Activated naive CD8-positive, alpha-beta T cell treated with anti-CD3 and anti-CD28 coated beads, Interleukin-2, amount 50 U/mL, for 24 hours (primary cell): ENCODE measurements at places on chromosomes 1 and 21.

DNA sequence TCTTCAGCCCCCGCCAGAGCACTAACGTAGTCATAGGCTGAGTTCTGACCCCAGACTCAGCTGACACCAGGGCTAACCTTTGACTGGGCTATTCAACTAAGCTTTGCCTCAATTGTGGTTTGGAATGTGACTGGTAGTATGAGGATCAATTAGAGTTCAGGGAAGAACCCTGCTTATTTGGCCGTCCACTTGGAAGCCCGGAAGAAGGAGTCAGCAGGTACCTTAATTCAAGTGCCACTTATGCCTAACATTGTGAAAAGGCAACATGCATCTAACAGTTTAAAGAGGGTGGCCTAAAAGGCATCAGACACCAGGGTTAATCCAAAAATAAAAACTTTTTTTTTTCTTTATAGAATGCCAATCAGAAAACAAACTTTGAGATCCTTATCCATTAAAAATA lies 92.3 kb downstream of the BEND5 start:
- DNase-seq = no peak

- no peak for DNase-seq
These were observed 40.1 kb downstream of the DNM3 start for GRCh38 chr1:171881442-171881841.

- DNase-seq = no peak
These were observed 183.3 kb upstream of the ADGRL2 start for GRCh38 chr1:81617308-81617967.

- DNase-seq = no peak
These were observed 487.3 kb upstream of the PTBP2 start for GRCh38 chr1:96234299-96234698.

DNA sequence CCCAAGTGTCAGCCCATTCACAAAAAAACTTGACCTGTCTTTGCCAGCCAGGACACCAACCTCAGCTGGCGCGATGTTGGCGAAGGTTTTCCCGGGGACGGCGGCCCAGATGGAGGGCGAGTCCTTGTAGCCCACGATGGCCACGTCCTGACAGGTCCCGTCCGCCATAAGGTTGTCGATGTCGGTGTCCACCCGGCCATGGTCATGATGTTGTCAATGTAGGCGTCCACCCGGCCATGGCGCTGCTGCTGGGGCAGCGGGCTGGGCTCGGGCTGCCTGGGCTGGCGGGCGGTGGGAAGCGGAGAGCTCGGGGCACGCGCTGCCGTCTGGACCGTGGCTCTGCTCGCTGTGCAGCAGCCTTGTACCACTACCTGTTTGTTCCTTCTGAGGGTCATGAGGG lies 18.3 kb upstream of the MYOC start:
- DNase-seq = no peak

DNA sequence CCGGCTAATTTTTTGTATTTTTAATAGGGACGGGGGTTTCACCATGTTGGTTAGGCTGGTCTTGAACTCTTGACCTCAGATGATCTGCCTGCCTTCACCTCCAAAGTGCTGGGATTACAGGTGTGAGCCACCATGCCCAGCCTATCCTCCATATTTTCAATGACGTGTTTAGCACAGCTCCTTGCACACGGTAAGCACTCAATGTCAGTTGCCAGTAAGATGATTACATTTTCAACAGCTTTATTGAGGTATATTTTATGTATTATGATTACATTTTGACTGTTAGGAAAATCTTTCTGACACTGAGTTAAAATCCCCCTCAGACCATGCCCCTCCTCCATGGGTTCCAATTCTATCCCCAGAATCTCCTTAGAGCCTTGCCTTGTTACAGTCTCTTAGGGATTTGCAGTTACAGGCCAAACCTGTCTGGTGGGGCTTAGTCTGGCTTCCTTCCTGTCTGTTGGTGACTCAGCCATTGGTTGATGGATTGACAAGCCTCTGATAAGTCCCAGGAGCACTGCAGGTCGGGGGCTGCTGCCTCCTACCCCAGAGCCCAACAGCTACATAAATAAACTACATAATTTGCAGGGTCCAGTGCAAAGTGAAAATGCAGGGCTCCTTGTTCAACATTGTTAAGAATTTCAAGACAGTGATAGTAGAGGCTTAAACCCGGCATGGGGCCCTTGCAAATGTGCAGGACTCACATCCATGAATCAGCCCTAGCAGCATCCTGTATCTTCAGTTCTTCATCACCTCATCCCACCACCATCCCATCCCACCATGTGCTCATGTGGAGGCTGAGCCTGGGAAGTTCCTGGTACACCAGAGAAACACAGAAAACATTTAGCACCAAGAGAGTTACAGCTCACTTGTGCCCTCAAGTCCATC lies 23.4 kb downstream of the COA7 start:
- DNase-seq = no peak

GRCh38 chr1:26983863-26984262 lies 9.6 kb upstream of the TRNP1 start:
- no peak for DNase-seq

DNA sequence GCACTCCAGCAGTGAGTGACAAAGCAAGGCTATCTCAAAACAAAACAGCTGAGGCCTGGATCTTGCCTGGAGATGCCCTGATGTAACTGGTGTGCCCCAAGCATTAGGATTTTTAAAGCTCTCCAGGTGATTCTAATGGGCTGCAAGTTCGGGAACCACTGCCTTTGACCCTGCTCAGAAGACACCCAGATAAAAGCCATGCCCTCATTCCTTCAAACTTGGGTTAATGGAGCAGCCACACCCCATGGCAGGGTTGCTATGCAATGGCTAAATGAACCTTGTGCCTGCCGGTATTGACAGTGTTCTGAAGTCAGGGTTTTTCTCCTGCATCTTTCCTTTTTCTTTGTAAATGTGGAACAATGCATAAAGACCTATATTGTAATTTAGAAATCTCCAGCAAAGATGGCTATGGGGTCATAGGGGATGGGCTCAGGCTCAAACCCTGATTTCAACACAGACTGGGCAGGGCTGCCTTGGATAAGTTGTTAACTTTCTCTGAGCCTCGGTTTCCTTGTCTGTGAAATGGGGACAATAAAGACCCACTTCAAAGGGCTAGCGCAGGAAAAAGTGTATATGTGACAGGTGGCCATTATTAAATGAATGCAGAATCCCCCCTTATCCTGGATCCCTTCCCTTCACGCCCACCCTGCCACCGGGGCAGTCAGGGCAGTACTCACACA lies 453 bp downstream of the TFF3 start:
- no peak for DNase-seq

DNA sequence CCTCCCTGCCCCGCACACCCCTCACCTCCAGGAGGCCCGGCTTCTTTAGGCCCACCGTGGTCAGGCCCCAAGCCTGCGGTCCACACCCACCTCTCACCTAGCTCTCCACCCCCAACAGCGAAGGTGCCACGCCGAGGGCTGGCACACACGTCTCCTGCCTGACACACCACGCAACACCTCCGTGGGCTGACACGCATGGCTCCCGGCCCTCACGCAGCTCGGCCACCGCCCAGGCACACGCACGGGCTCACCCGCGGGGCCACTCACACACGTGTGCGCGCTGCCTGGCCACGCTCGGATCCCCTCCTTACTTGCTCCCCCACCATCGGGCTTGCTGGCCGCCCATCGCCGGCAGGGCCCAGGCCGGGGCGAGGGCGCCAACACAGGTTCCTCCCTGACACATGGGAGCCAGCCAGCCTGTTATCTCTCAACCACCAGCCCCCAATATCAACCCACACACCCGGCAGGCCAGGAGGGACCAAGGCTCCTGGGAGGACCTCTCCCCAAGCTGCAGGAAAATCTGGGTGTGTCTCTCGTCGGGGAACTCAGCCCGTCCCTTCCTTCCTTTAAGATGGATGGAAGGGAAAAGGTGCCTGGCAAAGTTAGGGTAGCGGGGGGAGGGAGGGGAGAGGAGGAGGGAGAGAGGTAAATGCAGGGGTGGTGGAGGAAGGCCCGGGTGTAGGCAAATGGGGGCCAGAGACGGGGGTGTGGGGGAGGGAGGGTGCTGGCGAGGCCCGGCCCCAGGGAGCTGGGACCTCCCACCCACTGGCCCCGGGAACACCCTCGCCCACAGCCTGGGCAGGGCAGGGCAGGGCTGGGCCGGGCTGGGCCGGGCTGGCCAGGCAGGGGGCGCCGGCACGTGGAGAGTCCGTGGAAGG lies 546 bp downstream of the ELOVL1 start:
- peak; percentile 37 for DNase-seq

DNA sequence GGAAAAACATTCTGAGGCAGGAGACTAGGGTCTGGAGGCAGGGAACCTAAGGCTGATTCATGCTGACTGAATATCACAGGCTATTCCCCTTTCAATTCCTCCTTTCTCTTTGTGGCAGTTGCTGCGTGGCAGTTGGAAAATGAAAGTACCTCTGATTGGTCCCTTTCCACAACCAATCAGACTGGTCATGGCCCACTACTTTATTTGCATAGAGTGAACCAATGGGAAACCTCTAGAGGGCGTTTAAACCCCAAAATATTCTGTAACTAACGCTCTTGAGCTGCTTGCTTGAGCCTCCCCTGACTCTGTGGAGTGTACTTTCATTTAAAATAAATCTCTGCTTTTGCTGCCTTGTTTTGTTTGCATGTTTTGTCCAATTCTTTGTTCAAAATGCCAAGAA lies 27.7 kb upstream of the VN1R5 start:
- no peak for DNase-seq

DNA sequence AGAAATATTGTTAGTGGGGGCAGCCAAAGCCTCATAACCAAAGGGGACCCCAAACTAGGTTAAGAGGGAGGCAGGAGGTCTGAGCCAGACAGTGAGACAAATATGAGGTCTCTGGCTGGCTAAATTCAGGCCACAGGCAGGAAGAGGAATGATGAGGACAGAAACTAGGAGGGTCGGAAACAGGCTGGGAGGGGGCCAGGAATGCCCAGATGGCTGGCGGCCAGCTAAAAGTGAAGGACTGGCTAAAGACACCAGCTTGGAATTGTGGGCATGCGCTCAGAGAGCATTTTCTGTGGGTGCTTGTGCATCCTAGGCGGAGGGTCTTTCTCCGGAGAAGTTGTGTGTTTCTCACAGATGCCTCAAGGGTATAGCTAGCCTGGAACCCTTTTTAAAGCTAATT lies 77.0 kb downstream of the PGM1 start:
- no peak for DNase-seq

DNA sequence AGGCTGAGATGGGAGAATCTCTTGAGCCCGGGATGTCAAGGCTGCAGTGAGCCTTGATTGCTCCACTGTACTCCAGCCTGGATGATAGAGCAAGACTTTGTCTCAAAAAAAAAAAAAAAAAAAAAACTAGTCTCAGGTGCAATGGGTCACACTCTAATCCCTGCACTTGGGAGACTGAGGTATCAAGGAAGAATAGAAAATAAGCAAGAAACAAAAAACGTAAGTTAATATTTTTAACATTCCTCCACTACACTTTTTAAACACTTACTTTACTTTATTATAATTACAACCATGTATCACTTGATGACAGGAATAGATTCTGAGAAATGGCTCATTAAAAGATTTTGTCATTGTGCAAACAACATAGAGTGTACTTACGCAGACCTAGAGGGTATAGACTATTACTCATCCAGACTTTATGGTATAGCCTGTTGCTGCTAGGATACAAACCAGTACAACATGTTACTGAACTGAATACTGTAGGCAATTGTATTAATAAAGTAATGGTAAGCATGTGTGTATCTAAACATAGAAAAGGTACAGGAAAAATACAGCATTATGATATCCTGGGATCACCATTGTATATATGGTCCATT lies 1244.1 kb upstream of the ADGRL4 start:
- DNase-seq = no peak

- DNase-seq = no peak
These were observed 24.2 kb downstream of the CLEC20A start for GRCh38 chr1:178472531-178472930.

- DNase-seq = no peak
These were observed 81.7 kb upstream of the ADAM30 start for GRCh38 chr1:119978018-119978505.

GRCh38 chr1:187948170-187948794 lies 1119.5 kb downstream of the PLA2G4A start:
- DNase-seq = no peak

DNA sequence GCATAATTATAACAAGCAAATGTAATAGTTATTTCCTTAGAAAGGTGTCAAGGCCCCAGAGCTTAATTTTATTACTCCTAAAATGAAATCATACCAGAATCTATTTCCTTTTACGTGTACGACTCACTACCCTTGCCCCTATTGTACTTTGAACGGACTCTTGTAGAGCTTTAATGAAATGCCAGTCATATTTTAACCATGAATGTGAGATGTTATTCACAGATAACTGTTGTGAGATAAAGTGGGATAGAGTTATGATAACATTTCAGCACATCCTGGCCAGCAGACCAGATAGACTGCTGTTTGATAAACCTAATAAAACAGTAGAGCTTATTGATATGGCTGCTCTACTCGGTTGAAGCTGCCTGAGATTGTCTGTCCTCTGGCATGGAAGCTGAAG lies 500.8 kb upstream of the PBX1 start:
- no peak for DNase-seq

- DNase-seq = no peak
These were observed 17.5 kb upstream of the LAMTOR5 start for GRCh38 chr1:110424699-110425611.

DNA sequence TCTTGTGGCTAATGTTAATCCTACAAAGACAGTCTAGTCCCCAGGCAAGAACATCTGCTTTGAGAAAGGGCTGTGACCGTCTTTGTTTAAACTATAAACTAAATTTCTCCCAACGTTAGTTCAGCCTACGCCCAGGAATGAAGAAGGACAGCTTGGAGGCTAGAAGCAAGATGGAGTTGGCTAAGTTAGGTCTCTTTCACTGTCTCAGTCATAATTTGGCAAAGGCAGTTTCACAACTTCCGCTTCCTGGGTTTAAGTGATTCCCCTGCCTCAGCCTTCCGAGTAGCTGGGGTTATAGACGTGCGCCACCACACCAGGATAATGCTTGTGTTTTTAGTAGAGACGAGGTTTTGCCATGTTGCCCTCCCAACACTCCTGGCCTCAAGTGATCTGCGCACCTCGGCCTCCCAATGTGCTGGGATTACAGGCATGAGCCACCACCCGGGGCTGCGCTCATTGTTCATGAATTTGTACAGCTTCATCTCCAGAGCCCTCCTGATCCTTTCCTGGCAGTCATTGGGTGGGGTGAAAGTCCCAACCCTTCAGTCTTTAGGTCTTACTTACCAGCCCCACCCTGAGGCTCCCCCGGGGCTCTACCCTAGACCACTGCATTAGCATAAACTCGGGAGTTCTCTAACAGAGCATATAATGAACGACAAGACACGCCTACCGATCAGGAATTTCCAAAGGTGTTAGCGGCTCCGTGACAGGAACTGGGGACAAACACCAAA lies 4.9 kb upstream of the MASP2 start:
- DNase-seq = no peak
